ENCODE measurements at places on chromosomes 7 and 10. TPM values are rescaled to one million over a fixed set of nuclear protein-coding genes. Genes with fewer than 3 reads are reported as not detected.

- H3K4me1 ChIP-seq: peaks cover 26% of the 10 kb centered on the region
- H3K4me3 ChIP-seq: no peak overlapping the region
- no peak overlapping the region for H3K27ac ChIP-seq
These were observed 43.7 kb downstream of the DNAJC12 start for GRCh38 chr10:67794256-67794655.

Gene CLRN3
- total RNA-seq: not detected

DNA sequence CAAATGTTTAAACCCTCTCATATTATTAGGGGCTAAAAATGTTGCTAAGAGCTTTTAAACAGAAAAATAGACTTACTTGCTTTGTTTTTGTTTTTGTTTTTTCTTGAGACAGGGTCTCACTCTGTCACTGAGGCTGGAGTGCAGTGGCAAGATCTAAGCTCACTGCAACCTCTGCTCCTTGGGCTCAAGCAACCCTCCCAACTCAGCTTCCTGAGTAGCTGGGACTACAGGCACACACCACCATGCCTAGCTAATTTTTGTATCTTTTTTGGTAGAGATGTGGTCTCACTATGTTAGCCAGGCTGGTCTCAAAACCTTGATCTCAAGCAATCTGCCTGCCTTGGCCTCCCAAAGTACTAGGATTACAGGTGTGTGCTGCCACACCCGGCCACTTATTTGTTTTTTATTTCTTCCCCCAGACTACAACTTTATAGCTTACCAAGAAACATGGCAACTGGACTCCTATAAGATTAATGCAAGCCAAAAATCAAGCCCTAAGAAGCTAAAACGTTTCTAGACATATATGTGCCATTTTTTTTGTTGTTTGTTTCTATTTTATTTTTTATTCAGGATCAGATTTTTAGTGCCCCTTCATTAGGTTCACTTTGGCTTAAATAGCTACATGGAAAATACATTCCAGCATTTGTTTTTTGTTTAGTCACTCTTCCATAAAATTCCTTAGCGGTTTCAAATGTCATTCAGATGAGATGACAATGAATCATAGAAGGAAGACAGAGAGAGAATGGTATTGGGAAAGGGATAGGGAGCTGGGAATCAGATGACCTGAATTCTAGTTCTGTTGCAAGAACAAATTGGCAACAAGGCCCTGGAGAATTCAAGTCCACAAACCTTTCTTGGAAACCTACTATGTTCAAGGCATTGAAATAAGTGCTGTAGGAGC, 163.4 kb upstream of the MKLN1 start:
- H3K36me3 ChIP-seq: no peaks in the 10 kb centered on the region
- no peak overlapping the region for H3K4me3 ChIP-seq
- DNase-seq: no peak
- no peaks in the 10 kb centered on the region for H3K4me1 ChIP-seq
- H3K27ac ChIP-seq: no peak overlapping the region

DNA sequence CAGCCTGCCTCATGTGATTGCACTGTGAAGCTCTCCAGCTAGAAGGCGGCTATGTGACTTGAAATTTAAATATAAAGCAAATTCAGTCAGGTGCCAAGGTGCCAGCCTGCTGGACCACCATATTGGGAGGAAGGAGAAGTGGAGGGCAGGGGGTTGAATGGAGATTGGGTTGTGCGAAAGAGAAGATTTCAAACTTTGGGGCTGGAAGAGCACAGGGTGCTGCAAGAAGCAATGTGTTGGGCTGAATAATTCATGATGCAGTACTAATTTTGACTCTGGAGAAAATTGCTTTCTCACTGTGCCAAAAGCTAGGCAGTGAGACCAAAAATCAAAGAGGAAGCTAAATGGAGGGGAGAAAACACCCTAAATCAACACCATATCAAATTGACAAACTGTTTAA, 335.3 kb downstream of the NRG3 start:
- H3K36me3 ChIP-seq: no peaks in the 10 kb centered on the region
- no peak overlapping the region for H3K4me3 ChIP-seq
- no peak for DNase-seq
- H3K27ac ChIP-seq: no peak overlapping the region
- H3K4me1 ChIP-seq: no peaks in the 10 kb centered on the region
- H3K27me3 ChIP-seq: no peaks in the 10 kb centered on the region

Gene SORBS1
- total RNA-seq: 0.24 TPM

DNA sequence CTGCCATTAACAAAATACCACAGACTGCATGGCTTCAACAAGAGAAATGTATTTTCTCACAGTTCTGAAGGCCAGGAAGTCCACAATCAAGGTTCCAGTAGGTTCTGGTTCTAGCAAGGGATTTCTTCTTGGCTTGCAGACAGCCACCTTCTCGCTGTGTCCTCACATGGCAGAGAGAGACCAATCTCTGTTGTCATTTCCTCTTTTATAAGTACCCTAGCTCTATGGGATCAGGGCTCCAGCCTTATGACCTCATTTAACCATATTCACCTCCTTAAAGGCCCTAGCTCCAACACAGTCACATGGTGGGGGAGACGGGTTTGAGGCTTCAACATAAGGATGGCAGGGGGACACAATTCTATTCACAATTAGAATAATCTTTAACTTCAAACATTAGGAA, 23.6 kb downstream of the ABI1 start:
- no peak for DNase-seq
- peaks cover 20% of the 10 kb centered on the region for H3K4me1 ChIP-seq
- no peak overlapping the region for H3K27ac ChIP-seq
- no peak overlapping the region for H3K4me3 ChIP-seq

GRCh38 chr10:129870961-129871621, 93.0 kb downstream of the EBF3 start:
- no peak overlapping the region for H3K4me3 ChIP-seq
- DNase-seq: no peak
- peaks cover 5% of the 10 kb centered on the region for H3K4me1 ChIP-seq
- no peak overlapping the region for H3K27ac ChIP-seq

- peak; percentile 90 for DNase-seq
- H3K27ac ChIP-seq: peak overlapping the region; percentile 75
- peaks cover 55% of the 10 kb centered on the region for H3K4me1 ChIP-seq
- no peaks in the 10 kb centered on the region for H3K36me3 ChIP-seq
These were observed 855 bp upstream of the PALD1 start for GRCh38 chr10:70477661-70478162.

GRCh38 chr10:74314166-74314565, 163.1 kb downstream of the ADK start:
- H3K27ac ChIP-seq: no peak overlapping the region
- no peak overlapping the region for H3K4me3 ChIP-seq
- DNase-seq: no peak
- H3K4me1 ChIP-seq: no peaks in the 10 kb centered on the region
- H3K27me3 ChIP-seq: no peaks in the 10 kb centered on the region

DNA sequence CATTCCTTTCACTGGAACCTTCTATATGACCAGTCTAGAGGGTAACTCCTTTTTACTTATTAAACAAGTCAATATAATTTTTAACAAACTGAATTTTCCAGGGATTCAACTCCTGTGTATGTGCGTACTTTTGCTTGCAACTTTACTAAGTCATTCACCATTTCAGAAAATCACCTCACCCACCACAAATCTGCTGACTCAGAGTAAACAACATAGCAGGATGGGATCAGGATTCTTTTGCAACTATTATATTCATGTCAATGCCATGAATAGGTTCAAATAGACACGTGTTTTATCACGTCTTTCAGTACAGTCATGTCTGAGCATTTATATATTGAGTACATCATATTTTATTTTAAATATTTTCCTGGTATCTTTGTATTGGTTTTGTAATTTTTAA, 14.5 kb downstream of the CTTNBP2 start:
- H3K4me1 ChIP-seq: no peaks in the 10 kb centered on the region
- H3K27me3 ChIP-seq: no peaks in the 10 kb centered on the region
- no peaks in the 10 kb centered on the region for H3K36me3 ChIP-seq
- DNase-seq: no peak

DNA sequence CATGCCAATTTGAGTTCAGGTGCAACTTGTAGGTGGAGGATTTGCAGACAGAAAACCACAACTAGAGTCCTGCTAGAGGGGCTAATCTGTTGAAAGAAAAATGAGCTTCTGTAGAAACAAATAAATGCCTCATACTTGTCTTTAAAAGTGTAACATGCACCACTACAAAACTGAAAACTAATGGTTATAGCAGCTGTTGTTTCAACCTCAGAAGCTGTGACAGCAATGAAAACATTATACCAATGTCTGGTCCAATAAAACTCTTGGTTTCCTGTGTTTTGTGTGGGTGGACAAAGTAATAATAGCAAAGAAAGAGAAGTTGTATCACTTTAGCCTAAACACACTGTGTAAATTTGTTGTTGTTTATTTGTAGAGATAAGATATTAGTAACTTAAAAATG, 3.4 kb upstream of the PPP1R9A start:
- H3K27ac ChIP-seq: no peak overlapping the region
- no peak for DNase-seq
- no peak overlapping the region for H3K4me3 ChIP-seq
- peaks cover 4% of the 10 kb centered on the region for H3K4me1 ChIP-seq
- no peaks in the 10 kb centered on the region for H3K36me3 ChIP-seq
- peaks cover 20% of the 10 kb centered on the region for H3K27me3 ChIP-seq

DNA sequence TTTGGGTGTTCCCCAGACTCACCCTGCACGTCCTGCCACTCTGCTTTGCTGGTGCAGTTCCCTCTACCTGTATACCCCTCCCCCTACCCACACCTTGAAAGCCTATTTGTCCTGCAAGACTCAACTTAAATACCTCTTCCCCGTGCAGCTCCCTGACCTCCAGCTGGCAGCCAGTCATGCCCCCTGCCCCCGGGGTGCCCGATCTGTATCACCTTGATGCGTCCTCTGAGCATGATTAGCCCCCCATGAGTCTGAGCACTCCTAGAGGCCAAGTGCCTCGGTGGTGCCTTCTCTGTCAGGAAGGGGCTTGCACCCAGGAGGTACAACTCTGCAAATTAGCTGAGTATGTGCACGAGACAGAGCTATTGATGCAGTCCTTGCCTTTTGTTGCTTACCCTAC, 95.1 kb downstream of the RGS10 start:
- H3K4me3 ChIP-seq: no peak overlapping the region
- H3K36me3 ChIP-seq: peaks cover 2% of the 10 kb centered on the region
- peak overlapping the region; percentile 10 for H3K27ac ChIP-seq
- no peak for DNase-seq
- H3K4me1 ChIP-seq: peaks cover 20% of the 10 kb centered on the region

GRCh38 chr7:39199006-39199405, 221.3 kb downstream of the POU6F2 start:
- H3K27me3 ChIP-seq: no peaks in the 10 kb centered on the region
- no peak overlapping the region for H3K27ac ChIP-seq
- H3K36me3 ChIP-seq: no peaks in the 10 kb centered on the region

DNA sequence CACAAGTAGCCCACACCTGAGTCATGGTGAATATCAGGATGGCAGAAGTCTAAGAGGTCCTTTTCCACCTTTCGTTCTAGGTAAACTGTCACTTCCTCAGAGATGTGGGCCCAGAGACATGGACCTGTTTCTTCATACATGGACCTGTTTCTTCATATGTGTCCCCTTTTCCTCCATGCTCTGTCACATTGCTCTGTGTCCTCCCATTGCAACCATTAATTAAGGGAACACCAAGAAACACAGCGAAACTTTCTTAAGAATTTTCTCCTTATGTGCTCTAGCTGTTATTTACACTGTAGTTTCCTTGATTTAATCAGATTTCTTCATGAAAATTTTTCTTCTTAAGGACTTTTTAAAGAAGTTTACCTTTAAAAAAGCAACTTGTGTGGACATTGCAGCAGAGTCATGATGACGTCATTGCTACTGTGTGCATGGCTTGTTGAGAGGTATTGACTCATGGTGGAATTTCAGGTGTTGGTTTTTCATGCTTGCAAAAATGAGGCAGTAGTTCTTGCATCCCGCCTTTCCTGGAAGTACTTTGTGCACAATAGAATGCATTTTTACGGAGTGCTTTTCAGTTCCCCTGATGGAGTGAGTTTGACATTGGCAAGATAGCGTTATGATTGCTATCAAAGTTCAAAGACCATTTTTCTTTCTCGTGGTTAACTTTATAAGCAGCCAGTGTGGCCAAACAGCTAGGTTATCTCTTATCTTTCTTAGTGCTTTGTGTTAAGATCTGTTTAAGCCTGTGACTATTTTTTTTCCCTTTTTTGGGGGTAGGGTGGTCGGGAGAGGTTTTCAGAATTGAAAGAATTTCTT, 37.7 kb downstream of the CFAP58 start:
- peaks cover 17% of the 10 kb centered on the region for H3K27me3 ChIP-seq
- peaks cover 18% of the 10 kb centered on the region for H3K4me1 ChIP-seq
- no peak overlapping the region for H3K27ac ChIP-seq
- DNase-seq: no peak
- H3K4me3 ChIP-seq: no peak overlapping the region

Gene TMEM140
- 12.6 TPM for total RNA-seq

GRCh38 chr7:141231018-141231792, 157.3 kb downstream of the TMEM178B start:
- H3K27me3 ChIP-seq: peaks cover 4% of the 10 kb centered on the region
- no peaks in the 10 kb centered on the region for H3K36me3 ChIP-seq
- H3K4me1 ChIP-seq: no peaks in the 10 kb centered on the region
- H3K4me3 ChIP-seq: no peak overlapping the region
- H3K27ac ChIP-seq: no peak overlapping the region

Gene MRPS17
- total RNA-seq: 14.0 TPM

- no peak overlapping the region for H3K27ac ChIP-seq
- DNase-seq: no peak
- H3K27me3 ChIP-seq: no peaks in the 10 kb centered on the region
- no peaks in the 10 kb centered on the region for H3K4me1 ChIP-seq
- H3K36me3 ChIP-seq: peaks cover 74% of the 10 kb centered on the region
These were observed 50.7 kb downstream of the GDI2 start for GRCh38 chr10:5762531-5762930.

Gene NUDCD3
- 84.0 TPM for total RNA-seq

GRCh38 chr10:46323176-46323575, 36.4 kb downstream of the ANTXRL start:
- H3K27me3 ChIP-seq: peaks cover 6% of the 10 kb centered on the region
- H3K36me3 ChIP-seq: no peaks in the 10 kb centered on the region
- H3K27ac ChIP-seq: no peak overlapping the region
- H3K4me1 ChIP-seq: no peaks in the 10 kb centered on the region

GRCh38 chr7:109479388-109479787, 909.7 kb downstream of the DNAJB9 start:
- DNase-seq: no peak
- no peaks in the 10 kb centered on the region for H3K4me1 ChIP-seq
- H3K4me3 ChIP-seq: no peak overlapping the region
- no peaks in the 10 kb centered on the region for H3K27me3 ChIP-seq

GRCh38 chr7:34058801-34059135, 153.4 kb downstream of the BMPER start:
- H3K27me3 ChIP-seq: peaks cover 3% of the 10 kb centered on the region
- no peak for DNase-seq
- H3K27ac ChIP-seq: no peak overlapping the region
- H3K4me3 ChIP-seq: no peak overlapping the region
